ENCODE measurements at places on chromosomes 7 and 10. TPM values are rescaled to one million over a fixed set of nuclear protein-coding genes. Genes with fewer than 3 reads are reported as not detected.

- no peak for DNase-seq
- no peaks in the 10 kb centered on the region for H3K36me3 ChIP-seq
- H3K4me3 ChIP-seq = no peak overlapping the region
- no peaks in the 10 kb centered on the region for H3K27me3 ChIP-seq
Observed at GRCh38 chr10:47169581-47169980, 130.4 kb upstream of the GDF10 start.

GRCh38 chr7:1961701-1962276 is 271.0 kb downstream of the MAD1L1 start:
- no peaks in the 10 kb centered on the region for H3K27me3 ChIP-seq
- no peaks in the 10 kb centered on the region for H3K4me1 ChIP-seq
- H3K27ac ChIP-seq = no peak overlapping the region
- no peak overlapping the region for H3K4me3 ChIP-seq
- DNase-seq = peak; percentile 14

DNA sequence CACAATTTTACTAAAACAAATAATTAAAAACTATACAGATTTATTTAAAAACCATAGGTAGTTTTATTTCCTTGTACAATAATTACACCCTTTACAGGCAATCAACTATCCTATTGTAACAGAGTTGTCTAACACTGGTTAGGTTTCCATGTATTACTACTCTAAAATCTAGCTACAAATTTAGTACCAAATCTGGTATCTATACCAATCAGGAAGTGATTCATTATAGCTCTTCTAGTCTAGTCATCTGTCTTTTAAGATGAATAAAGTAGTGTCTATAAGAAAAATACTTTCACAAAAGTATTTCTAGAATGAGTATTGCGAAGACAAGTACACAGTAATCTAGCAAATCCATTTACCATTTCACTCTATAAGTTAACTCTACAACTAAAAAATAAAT is 16.9 kb downstream of the ZNF800 start:
- peaks cover 33% of the 10 kb centered on the region for H3K4me1 ChIP-seq

DNA sequence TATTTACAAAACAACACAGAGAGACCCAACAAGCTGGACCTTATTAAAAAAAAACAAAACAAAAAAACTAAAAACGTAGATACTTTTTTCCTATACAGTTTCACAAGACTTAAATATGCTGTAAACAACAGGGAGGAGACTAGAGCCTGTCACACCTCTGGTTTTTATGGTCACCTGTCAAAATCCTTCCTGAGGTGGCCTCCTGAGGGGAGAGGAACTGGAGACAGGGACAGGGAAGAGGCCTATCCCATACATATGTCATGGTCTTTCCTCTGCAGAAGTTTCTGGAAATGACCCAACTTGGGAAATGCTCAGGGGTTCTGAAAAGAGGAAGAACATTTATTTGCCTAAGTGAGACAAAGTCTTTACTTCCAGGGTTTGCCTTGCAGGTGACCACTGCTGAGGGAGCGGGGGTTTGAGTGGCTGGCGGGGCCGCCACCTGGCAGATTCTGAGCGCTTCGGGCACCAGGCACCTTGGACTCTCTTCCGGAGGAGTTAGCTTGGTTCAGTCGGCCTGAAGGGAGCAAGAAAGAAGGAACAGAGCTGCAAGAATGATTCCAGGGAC is 18.3 kb downstream of the CPA1 start:
- H3K4me1 ChIP-seq = peaks cover 12% of the 10 kb centered on the region
- no peak for DNase-seq
- H3K36me3 ChIP-seq = no peaks in the 10 kb centered on the region
- no peaks in the 10 kb centered on the region for H3K27me3 ChIP-seq
- no peak overlapping the region for H3K27ac ChIP-seq

DNA sequence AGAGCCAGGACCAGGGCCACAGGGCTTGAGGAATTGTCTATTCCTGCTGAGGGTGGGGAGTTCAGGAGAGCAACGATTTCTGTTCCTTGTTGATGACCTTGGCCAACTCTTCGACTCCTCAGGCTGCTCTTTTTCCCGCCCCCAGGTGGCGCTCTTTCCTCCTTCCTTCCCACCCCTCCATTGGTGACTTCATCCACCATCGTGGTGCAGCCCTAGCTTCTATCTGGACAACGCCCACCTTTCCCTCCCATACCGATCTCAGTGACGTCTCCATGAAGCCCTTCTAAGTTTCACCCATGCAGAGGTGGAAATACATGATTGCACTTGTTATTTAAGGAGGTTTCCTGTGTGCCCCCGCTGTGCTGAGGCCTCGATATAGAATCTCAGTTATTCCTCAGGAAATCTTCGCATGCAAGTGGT is 22.1 kb upstream of the CARD11 start:
- peaks cover 52% of the 10 kb centered on the region for H3K4me1 ChIP-seq
- no peaks in the 10 kb centered on the region for H3K27me3 ChIP-seq
- H3K27ac ChIP-seq = peak overlapping the region; percentile 52
- H3K4me3 ChIP-seq = peak overlapping the region; percentile 34

DNA sequence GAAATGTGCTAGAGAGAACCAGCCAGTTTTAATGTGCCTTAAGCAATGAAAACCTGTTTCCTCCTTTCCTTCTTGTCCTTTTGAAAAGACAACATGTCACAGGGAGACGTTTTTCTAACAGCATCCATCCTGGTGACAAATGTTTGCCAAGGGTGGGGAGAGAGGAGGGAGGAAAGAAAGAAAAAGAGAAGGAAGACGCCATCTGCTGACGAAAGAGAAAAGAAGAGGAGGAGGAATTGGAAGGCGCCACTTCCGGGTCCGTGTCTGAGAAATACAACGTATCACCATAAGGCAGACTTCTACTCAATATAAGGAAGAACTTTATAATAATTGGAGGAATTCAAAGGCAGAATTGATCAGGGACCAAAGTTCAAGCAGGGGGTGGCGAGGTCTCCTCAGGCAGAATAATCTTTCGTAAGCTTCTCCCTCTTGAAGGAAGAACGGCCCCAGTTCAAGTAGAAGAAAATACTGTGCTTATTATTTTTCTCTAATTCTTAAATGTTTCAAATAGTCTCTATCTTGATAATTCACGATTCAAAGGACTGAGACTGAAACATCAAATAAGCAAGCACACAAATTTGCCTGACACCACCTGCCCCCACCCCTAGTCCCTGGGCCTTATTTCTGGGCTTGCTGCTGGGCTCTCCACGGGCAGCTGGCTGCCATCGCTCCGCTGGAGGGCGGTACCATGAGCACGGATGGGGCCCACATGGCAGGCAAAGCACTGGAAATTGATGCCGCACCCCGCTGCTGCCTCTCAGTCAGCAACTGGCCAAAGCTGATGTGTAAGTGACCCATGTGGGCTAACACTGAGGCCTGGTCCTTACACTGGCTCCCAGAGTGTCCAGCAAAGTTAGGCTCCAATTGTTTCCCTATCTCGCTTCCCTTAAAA is 273.7 kb upstream of the KLF14 start:
- H3K4me1 ChIP-seq = peaks cover 72% of the 10 kb centered on the region
- peak overlapping the region; percentile 70 for H3K4me3 ChIP-seq
- H3K27ac ChIP-seq = peak overlapping the region; percentile 87

- H3K27ac ChIP-seq = no peak overlapping the region
- H3K27me3 ChIP-seq = no peaks in the 10 kb centered on the region
- H3K4me1 ChIP-seq = no peaks in the 10 kb centered on the region
- DNase-seq = no peak
- H3K4me3 ChIP-seq = no peak overlapping the region
- no peaks in the 10 kb centered on the region for H3K36me3 ChIP-seq
Observed at GRCh38 chr7:108642126-108642525, 72.5 kb downstream of the DNAJB9 start.

DNA sequence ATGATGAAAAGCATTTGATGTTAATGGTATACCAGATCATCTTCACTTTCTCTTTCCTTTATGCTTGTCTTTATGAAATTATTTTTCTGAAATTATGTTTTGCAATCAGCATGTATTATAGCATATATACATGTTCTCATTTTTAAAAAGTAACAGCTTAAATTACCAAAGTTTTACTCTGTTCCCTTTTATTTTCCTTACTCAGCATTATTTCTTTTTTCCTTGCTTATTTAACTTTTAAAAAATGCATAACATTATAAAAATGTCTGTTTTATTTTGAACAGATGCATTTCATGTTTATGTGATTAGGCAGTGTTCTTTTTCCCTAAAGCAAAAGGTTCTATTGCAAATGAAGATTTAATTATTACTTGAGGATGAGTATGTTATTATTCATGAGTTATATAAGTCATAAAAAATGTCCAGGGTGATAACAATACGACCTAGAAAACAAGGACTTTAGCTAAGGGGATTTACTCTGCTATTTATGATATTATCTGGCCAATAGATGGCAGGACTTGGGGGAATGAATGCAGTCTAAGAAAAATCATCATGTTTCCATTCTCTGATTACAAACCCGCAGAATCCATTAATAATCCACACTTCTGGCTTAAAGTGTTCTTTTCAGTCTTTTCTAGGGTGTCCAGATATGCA is 38.5 kb downstream of the CABCOCO1 start:
- DNase-seq = no peak
- H3K4me1 ChIP-seq = no peaks in the 10 kb centered on the region
- no peak overlapping the region for H3K4me3 ChIP-seq
- no peak overlapping the region for H3K27ac ChIP-seq
- H3K36me3 ChIP-seq = no peaks in the 10 kb centered on the region
- H3K27me3 ChIP-seq = peaks cover 9% of the 10 kb centered on the region

Gene ZRANB1
- total RNA-seq = 27.8 TPM

Gene GPC2
- 7.0 TPM for total RNA-seq

Gene PLCE1
- not detected for total RNA-seq

Gene BICC1
- 0.20 TPM for total RNA-seq

Gene CCL24
- total RNA-seq = not detected

Gene DYNC1I1
- total RNA-seq = not detected

Gene AHCYL2
- 18.5 TPM for total RNA-seq

Gene CNPY1
- total RNA-seq = not detected
